ENCODE measurements at places on chromosomes 3 and 15.

DNA sequence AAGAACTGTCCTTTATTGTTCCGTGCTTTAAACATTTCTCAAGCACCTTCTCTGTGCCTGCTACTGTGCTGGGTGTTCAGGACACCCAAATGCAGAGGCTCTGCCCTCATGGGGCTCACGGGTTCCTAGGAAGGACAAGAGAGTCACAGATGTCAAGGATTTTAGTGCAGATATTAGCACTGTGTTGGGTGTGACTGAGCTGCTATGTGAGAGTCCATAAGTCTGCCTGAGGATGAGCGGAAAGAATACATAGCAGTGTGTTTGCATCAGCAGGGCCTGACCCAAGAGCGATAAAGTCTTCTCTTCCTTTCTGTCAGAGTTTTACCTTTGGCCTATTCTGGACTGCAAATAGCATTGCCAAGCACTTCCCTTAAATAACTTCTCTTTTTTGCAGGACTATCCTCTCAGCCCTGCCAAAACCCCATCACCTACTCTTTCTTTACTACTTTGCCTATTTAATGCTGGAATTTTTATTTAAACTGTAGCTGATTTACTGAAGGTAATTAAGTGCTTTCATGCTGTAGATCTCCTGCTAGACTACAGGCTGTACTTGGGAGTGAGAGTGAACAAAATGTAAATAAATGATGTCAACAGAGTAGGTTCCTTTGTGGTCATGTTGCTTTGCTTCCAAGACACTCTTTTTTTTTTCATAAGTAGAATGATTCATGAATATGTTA lies 459.4 kb upstream of the TPRG1 start:
- peak; percentile 87 for DNase-seq

GRCh38 chr15:82079736-82080135 lies 33.9 kb upstream of the MEX3B start:
- DNase-seq: no peak

- DNase-seq: peak; percentile 89
These were observed 59.7 kb downstream of the RAP2B start for GRCh38 chr3:153221748-153222162.

GRCh38 chr3:21390136-21390535 lies 360.9 kb downstream of the ZNF385D start:
- no peak for DNase-seq

GRCh38 chr3:140397847-140398246 lies 280.0 kb upstream of the TRIM42 start:
- DNase-seq: no peak

- DNase-seq: no peak
These were observed 331.0 kb downstream of the ZBTB20 start for GRCh38 chr3:114816052-114816451.

DNA sequence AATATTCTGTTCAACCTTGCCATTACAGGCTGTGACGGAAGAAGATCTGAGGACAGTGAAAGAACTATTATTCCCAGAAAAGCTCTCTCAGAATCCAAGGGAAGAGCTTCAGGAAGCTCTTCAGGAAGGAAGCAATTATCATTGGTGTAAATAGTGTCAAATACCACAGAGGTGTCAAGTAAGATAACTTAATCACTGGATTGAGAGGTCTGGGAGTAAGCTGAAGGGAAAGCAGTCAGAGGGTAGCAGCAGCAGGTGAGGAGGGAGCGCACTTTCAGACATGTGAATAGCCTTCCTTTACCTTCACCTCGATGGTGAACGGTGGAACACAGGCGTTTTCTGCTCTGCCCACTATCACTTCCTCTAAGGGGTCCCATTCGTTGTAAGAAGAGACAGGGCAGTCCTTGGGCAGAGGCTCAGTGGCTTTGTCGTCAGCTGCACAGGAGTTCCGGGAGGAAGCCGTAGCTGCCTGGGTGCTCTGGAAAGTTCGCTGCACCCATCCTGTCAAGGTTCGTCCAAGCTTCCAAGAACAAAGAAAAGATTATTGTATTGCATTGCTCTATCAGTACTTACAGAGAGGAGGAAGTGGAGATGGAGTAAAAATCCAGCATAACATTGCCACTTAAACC lies 1.9 kb downstream of the GATM start:
- DNase-seq: no peak

DNA sequence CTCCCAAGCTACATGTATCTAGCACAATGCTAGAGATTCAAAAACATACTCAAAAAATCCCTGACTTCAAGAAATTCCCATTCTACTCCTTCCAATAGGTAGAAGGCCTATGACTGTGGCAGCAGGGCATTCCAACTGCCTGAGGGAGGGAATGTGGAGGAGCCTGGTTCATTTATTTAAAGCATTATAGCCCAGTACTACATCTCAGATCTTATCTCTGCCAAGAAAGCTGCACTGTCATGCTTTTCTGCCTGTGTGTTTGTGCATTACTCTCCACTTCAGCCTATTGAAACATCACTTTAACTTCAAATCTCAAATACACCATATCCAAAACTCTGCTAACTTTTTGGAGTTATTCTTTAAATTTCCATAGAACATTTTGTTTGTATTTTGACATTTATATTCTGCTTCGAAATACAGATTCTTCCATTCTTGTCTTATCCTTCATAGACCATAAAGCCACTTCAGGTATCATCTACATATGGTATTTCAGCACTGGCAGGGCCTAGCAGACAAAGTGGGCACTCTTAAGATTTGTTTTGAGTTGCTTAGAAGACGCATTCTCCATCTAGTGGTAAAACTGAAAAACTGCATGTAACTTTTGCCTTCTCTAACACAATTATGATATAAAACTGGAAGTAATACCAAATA lies 59.1 kb upstream of the NEDD4 start:
- DNase-seq: peak; percentile 61

Data from inflammatory macrophage treated with lipopolysaccharide for 4 hours (primary cell).